Bronchus fibroblast of lung (primary cell): ENCODE measurements at places on chromosomes 5 and 9. TPM values are rescaled to one million over a fixed set of nuclear protein-coding genes. Genes with fewer than 3 reads are reported as not detected.

PLCXD3 gene
- under 0.01 TPM in 2 replicates for total RNA-seq

NTRK2 gene
- under 0.01 TPM in 1 of 2 replicates, not detected in the other for total RNA-seq

RNF38 gene
- 5.7 and 6.4 TPM in 2 replicates for total RNA-seq

SHOC1 gene
- under 0.01 TPM in 1 of 2 replicates, not detected in the other for total RNA-seq

POLR3G gene
- 14.6 and 20.2 TPM in 2 replicates for total RNA-seq
